ENCODE measurements at places on chromosomes 1 and 21.

GRCh38 chr1:33898406-33898805, 34.5 kb downstream of the HMGB4 start:
- no peak for DNase-seq

GRCh38 chr1:185091480-185091879, 46.1 kb downstream of the RNF2 start:
- DNase-seq = no peak

GRCh38 chr1:159913451-159914192, 11.7 kb downstream of the TAGLN2 start:
- no peak for DNase-seq

GRCh38 chr1:34319218-34319617, 142.5 kb downstream of the C1orf94 start:
- DNase-seq = no peak

GRCh38 chr1:232416026-232416568, 213.8 kb downstream of the SIPA1L2 start:
- no peak for DNase-seq

DNA sequence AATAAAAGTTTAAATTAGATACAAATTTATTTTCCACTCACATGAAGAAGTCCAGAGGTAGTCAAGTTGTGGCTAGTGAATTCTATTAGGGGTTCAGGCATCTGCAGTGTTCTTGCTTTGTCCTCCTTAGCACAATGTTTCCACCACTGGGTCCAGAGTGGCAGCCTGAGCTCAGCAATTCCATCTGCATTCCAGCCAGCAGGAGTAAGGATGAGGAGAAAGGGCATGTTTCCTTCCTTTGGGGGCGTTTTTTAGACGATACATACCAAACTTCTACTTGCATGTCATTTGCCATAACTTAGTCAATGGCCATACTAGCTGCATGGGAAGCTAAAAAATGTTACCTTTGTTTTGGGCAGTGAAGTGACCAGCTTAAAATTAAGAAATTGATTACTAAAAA, 98.5 kb upstream of the VANGL1 start:
- no peak for DNase-seq

GRCh38 chr1:171664976-171665375, 12.5 kb upstream of the MYOC start:
- no peak for DNase-seq

DNA sequence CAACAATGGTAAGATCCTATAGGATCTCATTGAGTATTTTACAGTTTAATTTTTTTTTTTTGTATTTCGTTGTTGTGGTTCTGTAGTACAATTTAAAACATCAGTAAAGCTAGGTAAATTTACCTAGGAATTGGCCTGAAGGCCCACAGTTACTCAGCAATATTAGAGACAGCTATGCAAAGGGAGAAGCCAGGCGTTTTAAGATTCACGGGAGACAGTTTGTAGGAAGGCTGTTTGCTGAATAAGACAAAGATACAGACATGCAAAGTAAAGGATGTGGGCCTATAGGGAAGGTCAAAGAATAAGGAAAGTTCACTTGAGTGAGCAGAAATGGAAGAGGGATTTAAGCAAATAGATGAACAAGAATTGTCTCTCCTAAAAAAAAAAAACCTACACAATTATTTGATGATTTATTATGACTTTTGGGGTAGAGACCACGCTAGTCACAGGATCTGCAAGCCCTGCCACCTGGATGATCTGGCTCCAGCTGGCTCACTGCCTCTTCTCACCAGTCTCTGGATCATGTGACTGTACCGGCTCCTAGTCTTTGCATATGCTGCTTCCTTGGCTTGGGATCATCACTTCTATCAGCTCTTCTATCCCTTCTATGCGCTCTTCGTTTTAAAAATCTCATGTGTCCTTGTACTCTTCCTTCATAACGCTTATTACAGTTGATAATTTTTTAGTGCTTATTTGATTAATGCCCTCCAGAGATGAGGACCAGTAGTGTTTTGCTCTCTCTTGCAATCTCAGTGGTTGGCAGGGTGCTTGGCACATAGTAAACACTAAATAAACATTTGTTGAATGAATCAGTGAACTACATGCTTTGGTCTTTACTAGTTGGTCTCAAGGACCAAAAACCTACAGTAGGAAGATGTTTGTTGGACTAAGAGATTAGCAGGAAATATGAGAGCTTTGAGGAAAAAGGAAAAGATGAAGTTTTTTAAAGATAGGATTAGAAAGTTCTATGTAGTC, 14.1 kb downstream of the DYRK1A start:
- DNase-seq = no peak

DNA sequence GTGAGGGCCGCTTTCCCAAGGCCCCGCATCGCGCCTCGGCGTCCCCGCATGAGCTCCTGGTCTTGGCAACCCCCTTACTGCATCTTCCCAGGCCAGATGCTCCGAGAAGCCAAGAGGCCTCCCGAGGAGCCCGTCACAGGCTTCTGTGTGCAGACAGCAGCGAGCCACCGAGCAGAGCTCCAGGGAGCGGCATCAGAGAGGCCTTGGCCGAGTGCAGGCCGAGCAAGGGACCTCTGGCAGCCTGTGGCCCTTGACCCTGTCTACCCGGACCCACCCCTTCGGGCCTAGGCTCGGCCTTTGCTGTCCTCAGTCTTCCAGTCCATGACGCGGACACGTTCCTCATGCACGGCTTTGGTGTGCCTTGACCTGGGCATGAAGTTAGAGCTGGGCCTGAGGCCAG, 63.5 kb downstream of the MORN1 start:
- DNase-seq = no peak

- no peak for DNase-seq
These were observed 8.2 kb downstream of the LPAR3 start for GRCh38 chr1:84884671-84885389.

- no peak for DNase-seq
These were observed 202.9 kb downstream of the MATN1 start for GRCh38 chr1:30520476-30520875.

DNA sequence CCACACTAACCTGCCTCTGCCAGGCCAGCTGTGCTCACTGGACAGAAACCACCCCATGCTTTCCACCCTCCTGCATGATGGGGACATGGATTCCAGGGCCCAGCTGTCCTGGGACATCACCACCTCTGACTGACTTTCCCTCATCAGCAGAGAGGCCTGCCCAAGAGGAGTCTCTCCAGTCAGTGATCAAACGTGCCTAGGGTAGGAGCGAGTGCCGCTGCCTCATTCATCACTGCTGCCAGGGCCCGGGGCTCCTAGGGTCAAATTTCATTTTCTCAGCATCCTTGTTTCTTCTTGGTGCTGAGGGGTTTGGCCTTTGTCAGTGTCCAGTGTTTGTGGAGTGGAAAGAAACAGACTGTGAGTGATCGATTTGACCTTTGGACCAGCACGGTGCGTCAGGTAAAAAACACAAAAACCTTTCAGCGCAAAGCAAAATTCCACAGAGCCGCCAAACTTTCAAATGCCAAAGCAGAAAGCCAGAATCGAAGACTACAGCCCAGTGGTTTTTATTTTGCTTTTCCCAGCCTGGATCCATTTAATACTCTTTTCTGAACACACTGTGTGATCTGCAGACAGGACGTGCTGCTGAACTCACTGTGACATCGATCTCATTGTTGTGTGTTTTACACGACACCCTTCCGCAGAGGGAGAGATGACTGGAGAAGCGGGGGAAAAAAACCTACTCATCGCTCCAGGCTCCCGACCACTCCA, 43.2 kb downstream of the CAPN8 start:
- DNase-seq = no peak

- DNase-seq = peak; percentile 15
These were observed 31.7 kb downstream of the AK5 start for GRCh38 chr1:77313491-77313890.

DNA sequence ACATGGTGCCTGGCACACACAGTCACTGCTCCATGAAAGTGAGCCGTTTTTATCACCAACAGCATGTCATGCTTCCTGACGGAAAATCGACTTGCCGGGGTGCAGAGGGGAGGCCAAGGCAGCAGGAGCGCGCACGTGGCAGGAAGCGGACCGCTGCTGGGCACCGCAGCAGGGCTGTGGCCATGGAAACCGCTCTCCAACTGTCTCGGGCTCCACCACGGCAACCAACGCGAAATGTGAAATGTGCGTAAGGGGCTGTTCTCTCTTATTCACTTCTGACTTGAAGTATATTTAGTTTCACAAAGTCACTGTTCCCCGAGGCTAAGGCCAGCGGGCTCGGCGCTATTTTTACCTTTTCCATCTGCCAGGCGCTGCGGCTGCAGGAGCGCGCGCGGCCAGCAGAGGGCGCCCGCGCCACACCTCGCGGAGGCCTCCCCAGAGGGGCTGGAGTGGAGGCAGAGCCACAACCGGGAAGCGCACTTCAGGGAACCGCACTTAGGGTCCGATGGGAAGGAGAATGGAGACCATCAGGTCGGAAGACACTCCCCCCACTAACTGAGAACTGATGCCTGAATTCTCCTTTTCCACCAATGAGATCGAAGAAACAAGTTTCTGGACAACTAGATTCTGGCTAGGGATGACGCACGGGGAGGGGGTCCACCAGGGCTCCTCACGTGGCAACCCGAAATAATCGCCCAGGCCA, 19.7 kb downstream of the RCC2 start:
- peak; percentile 68 for DNase-seq

DNA sequence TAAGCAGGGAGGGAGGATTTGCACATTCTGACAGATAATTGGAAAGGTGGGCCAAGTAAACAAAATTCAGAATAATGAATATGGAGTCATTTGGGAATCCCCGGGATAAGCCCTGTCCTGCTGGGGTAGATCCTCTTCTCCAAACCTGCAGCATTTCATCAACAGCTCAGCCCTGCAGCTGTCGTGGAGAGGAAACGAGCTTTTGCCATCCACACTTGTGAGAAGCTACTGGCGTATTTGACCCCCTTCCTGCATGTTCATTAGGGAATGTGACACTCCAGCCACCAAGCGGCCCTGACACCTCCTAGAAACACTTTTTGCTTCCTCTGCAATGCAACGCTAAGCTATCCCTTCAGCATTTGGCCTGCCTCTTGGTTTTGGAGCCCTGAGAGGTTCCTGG, 8.0 kb upstream of the LEFTY2 start:
- DNase-seq = no peak

DNA sequence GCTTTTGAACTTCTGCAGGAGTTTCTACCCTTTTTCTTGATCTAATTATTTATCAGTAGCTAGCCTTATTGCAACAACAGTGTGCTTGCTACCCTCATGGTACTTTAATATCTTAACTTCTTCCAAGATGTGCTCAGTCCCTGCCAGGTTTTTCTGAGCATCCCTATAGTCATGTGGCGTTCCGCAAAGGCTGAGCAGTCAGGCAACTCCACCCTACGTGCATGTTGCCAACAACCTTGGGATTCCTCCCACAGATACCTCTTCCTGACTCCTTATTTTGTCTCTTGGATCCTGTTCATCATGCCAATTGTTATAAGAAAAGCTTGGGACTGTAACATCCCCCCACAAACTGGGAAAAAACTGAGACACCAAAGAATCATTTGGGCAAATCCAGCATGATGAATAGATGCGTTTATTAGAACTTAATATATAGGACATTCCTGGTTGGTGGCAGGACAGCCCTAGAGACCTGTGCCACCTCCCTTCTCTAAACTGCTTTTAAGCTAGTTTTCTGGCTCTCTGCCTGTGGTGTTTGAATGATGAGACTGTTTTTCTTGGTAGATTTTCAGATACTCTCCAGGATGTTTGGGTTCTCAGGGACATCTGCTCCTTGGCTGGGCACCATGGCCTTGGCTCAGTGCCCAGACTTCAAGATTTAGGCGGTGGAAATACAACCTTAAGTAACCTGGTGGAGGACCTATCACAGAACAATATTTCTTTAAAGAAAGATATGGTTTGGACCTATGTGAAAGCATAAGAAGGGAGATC, 27.1 kb upstream of the KCTD3 start:
- no peak for DNase-seq

- DNase-seq = no peak
These were observed 35.7 kb upstream of the PLA2G4A start for GRCh38 chr1:186792870-186793581.

- no peak for DNase-seq
These were observed 215.8 kb upstream of the ZRANB2 start for GRCh38 chr1:71296551-71297134.

GRCh38 chr1:18854331-18855025, 5.0 kb downstream of the TAS1R2 start:
- DNase-seq = no peak

- no peak for DNase-seq
These were observed 108.9 kb downstream of the LBR start for GRCh38 chr1:225318706-225319575.

DNA sequence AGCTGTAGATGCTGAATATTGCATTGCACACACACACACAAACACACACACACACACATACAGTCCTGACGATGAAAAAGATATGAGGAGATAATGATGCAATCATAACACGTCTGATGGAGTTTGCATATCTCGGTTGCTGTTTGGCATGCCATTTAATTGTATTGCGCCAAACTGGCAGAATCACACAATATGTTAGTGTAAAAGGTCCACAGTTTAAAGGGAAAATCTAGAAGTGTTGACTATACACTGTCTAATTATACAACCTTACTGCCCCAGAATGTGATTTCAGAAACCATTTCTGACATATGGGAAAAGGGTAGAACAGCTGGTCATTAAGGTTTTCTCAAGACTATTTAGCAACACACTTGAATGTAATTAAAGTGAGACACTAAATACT, 123.7 kb upstream of the PROX1 start:
- DNase-seq = no peak

- DNase-seq = no peak
These were observed 115.8 kb downstream of the TBX19 start for GRCh38 chr1:168396508-168396907.

GRCh38 chr1:102015728-102016127, 19.0 kb upstream of the OLFM3 start:
- DNase-seq = no peak

- peak; percentile 62 for DNase-seq
These were observed 24.5 kb upstream of the LRRC8C start for GRCh38 chr1:89608319-89608983.

GRCh38 chr1:109218516-109218915, 4.8 kb downstream of the SARS1 start:
- DNase-seq = no peak

- DNase-seq = no peak
These were observed 14.7 kb downstream of the GREM2 start for GRCh38 chr1:240597153-240597745.

DNA sequence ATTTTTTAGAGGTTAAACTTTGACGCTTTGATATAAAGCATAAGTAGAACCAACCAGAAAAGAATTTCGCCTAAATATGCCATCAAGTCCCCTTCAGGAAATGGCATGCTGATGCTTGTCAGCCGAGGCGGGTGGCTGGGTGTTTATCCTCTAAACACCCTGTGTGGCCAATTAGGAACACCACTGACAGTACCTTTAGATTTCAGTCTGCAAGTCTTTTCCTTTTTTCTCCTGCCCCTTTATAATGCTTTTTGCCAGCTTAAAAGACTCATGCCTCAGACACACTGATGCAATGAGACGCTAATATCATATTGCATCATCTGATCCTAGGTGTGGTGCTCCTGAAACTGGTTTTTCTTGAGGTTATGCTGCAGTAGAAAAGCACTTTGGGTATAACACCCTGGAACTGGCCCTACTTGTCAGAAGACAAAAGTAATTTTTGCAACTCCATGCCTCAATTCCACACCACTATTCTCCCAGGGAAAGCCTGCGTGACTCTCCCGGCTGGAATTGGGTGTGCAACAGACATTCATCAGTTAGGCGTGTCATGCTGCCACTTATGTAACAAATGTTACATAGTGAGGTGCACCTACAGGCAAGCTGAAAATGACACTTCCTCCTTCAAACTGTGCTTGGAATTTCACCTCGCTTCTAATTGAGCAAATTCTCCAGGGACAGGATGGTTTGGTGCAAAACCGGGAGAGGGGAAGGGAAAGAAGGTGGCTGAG, 2.0 kb upstream of the RCC2 start:
- no peak for DNase-seq

GRCh38 chr1:26582053-26582835, 52.7 kb downstream of the RPS6KA1 start:
- no peak for DNase-seq
